ENCODE measurements at places on chromosomes 7 and 10.

DNA sequence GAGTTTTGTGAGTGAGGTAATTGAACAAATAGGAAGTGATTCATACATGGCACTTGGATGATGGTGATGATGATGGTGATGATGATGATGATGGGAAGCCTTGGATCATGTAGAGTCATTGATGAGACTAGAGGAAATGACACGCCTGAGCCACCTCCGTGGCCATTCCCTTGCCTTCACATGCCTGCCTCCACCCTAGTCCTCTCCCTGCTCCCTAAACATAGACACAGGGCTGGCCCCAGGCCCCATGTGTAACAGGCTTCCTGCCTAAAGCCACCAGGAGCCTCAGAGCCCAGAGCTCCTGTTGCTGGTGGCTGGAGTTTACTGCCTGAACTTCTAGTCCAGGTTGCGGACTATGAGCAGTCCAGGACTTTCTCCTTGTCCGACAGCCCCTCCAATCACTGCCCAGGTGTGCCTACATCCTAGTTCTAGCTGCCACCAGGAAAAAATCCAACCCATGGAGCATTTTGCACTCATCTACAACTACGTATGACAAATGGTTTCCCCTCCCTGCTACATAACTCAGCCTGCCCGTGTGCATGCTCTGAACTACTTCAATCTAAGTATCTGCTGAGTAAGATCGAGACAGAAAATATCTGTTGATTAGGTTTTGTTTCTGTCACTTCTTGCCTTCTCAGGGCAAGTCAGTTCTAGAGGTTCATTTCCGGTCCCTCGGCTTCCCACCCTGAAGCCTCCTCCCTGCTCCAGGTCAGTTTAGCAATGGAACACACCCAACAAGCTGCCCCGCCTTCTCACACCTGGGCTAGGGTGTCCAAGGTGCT is 35.5 kb upstream of the KDM7A start:
- peak; percentile 29 for DNase-seq

DNA sequence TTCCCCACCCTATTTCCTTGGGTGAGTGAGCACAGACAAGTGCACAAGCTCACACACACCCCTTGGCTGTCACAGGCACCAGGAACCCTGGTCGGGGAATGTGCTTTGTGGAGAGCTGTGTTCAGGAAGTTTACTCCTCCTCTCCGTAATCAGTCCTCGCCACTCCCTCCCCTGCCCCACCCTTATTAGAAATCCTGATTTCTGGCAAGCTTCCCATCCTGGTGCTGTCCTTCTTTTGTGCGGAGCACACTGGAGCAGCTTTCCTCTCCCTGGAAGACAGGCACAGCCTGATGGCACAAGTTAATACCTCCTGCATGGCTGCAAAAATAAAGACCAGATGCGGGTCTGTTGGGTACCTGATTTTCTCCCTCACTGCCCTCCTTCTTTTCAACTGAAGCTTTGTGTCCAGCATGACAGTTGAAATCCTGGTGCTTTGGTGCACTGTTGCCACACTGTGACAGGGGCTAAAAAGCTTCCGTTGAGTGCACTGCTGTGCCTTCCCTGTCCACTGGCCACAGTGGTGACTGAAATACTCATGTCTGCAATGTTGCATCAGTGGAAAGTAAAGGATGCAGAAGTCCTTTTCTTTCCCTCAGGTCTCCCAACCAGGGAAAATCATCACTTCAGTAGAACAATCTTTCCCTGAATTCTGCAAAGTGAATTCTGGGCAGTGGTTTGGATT is 55.0 kb downstream of the LRRC4 start:
- DNase-seq, result peak; percentile 96

DNA sequence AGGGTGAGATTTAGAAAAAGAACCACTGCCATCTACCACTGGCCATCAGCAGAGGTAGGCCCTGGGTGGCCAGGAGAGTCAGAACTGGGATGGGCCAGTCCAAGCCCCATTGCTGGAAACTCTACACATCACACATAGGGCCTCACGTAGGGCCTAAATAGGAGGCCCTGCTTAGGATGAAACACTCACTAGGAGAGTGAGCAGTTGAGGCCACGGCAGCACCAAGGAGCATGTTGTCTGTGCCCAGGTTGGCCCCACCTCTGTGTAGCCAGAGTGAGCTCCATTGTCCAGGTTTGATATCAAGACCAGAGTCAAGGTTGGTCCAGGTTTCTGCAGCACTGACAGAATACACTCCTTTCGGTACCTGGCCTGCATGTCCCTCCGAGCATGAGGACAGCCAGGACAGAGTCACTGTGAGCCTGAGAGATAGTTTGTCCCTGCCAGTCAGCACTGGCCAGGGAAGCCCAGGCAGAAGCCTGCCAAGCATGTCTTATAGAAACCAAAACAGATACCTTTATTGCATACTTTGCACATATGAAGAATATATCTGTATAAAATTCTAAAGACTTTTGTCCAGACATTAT is 77.9 kb upstream of the CAMK2B start:
- no peak for DNase-seq

- no peak for DNase-seq
These were observed 2.3 kb upstream of the ZSCAN25 start for GRCh38 chr7:99614495-99614894.

GRCh38 chr10:1743141-1743540 is 5.8 kb upstream of the ADARB2 start:
- no peak for DNase-seq

- DNase-seq, result peak; percentile 21
These were observed 1.4 kb downstream of the ZNF282 start for GRCh38 chr7:149196705-149197171.

- DNase-seq, result no peak
These were observed 22.0 kb downstream of the CRPPA start for GRCh38 chr7:16399265-16399831.

- DNase-seq, result peak; percentile 74
These were observed 2.9 kb upstream of the ADCYAP1R1 start for GRCh38 chr7:31049005-31049765.

- DNase-seq, result peak; percentile 79
These were observed 535 bp downstream of the BTRC start for GRCh38 chr10:101354328-101355071.

DNA sequence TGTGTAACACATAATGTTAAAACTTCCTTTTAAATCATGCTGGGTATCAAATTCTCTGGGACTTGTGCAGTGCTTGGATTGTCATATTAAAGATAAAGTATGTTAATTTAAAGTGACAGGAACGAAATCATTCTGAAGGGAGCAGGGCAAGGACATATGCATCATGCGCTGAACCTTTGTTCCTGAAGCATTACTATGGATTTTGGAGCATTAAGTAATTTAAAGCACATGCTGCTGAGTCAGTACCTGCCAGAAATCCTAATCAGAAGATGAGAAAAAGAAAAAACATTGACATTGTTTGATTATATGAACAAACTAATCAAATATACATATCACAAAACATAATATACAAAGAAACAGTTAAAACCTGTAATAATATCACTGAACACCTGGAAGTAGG is 101.4 kb downstream of the MICU1 start:
- no peak for DNase-seq

DNA sequence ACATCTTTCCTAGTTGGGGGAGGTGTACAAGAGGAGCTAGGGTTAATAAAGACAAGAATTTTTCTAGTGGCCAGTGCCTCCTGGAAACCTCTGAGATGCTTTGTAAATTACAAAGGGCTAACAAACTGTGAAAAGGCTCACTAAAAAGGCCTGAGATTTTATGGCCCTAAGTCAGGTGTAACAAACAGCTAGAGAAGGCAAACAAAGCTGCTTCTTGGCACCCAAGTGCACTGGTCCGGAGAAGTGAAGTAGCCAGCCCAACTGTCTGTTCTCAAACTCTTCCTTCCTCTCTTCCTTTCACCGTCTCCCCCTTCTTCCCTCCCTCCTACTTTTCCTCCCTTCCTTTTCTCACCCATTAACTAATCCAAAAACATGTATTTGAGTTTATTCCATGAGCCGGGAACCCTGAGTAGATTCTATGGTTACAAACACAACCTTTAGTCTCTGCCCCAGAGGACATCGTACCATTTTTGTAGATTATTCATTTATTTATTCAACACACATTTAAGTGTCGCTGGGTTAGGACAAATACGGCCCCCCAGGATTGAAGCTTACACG is 143.4 kb upstream of the PCGF5 start:
- no peak for DNase-seq

DNA sequence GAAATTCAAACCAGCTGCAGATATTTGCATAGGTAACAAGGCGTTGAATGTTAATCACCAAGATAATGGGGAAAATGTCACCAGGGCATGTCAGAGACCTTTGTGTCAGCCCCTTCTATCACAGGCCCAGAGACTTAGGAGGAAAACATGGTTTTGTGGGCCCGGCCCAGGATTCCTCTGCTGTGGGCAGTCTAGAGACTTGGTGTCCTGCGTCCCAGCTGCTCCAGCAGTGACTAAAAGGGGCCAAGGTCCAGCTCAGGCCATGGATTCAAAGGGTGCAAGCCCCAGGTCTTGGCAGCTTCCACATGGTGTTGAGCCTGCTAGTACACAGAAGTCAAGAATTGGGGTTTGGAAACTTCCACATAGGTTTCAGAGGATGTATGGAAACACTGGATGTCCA is 147.5 kb upstream of the ZWINT start:
- no peak for DNase-seq

- no peak for DNase-seq
These were observed 1.3 kb upstream of the DGKI start for GRCh38 chr7:137848095-137848494.

DNA sequence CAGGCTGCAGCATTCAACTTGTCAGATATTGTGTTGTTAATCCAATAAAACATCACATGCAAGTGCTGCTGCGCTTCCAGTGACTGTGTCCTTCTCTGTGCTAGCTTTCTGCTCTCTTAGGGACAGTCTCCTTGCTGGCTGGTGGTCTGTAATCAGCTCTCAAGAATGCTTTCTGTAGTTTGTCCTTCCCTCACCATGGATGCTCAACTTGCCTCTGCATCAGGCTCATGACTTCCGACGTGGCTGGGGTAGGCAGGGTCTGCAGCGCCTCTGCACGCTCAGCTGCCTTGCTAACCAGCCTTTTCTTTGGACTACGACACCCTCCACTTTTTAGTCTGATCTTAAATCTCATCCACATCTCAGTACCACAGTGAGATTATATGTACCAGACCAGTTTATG is 58.3 kb downstream of the MMRN2 start:
- no peak for DNase-seq

- peak; percentile 17 for DNase-seq
These were observed 140.7 kb downstream of the RGS10 start for GRCh38 chr10:119401671-119402395.

GRCh38 chr10:124423813-124424212 is 5.1 kb upstream of the OAT start:
- DNase-seq, result no peak

Data from NCI-H69 (cell line).